ENCODE measurements at places on chromosomes 13 and 19.

GRCh38 chr13:44170731-44171130, 202.9 kb upstream of the SERP2 start:
- DNase-seq, result no peak

DNA sequence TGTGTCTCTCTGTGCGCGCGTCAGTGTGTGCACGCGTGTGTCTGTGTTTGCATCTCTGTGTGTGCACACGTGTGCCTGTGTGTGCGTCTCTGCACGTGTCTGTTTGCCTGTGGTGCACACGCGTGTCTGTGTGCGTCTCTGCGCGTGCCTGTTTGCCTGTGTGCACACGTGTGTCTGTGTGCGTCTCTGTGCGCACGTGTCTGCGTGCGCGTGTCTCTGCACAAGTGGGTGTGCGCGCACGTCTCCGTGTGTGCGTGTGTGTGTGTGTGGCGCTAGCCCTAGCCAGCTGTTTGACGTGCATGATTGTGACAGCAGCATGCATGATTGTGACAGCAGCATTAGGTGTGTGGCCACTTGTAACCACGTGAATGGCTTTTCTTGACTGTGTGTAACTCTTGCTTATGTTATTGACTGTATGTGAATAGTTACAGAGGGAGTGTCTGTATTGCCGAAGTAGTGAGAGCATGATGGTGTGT, 31.1 kb downstream of the ZNF146 start:
- DNase-seq, result no peak

DNA sequence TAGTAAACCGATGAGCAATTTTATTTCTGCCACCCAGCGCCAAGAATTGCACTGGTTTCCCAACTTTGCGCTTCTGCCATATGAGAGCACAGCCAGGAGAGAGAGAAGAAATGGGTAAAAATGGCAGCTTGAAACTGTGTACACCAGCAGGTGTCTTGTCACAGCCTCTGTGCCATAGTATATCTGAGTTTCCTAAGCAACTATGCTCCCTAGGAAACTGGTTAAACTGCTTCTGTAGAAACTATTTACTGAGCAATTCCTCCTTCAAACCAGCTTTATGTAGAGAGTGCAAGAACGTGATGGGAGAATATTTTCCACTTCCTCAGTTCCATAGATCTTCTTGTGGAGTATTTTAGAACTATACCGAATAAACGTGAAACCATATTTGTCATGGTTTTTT, 1361.3 kb downstream of the PCDH9 start:
- no peak for DNase-seq

DNA sequence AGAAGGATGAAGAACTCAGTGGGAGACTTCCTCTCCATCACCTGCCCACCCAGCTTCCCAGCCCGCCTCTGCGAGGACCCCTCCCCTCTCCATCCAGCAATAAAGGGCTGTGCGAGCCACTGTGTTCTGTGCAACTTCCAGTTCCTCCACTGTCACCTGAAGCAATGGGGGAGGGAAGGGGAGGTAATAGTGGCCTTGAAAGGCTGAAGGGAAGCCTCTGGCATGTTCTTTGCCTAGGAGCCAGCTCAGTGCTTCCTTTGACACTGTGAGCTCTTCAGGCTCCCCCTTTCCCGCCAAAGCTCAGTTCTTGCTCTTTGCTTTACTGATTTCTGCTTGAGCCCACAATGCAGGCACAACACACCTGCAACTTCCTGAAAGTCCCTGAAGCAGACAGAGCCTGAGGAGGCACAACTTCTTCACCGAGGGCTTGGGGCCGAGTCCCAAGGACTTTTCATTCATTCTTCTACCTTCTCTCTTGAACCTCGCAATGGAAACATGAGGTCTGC, 73.2 kb upstream of the DOCK9 start:
- no peak for DNase-seq

GRCh38 chr13:53104136-53104535, 75.5 kb downstream of the OLFM4 start:
- DNase-seq, result no peak

DNA sequence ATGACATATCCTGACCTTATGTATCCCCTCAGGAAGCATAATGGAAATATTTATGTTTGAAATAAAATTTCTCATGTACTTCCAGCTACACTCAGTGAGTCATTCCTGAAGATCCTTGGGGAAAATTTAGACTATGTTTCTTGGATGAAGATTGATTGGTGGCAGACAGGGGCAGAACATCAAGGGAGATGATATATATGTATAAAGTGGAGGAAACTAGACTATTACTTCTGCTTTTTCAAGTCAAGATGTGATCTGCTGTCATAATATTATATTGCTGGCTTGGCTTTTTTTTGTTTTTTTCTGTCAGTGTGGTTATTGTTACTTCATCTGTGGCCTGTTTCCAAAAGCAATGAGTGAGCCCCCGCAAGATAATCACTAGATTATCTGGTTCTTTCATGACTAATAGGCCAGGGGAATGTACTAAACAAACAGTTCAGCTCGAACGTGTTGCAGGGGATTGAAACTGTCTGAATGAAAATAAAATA, 87.2 kb upstream of the TNFSF11 start:
- DNase-seq, result no peak

GRCh38 chr13:43761616-43762315, 25.0 kb downstream of the ENOX1 start:
- no peak for DNase-seq

- no peak for DNase-seq
Measured at GRCh38 chr13:73738626-73739025, 395.6 kb downstream of the KLF12 start.

GRCh38 chr13:30797847-30798535, 62.6 kb downstream of the ALOX5AP start:
- no peak for DNase-seq

- no peak for DNase-seq
Measured at GRCh38 chr13:71606818-71607217, 260.2 kb downstream of the DACH1 start.

GRCh38 chr13:61358599-61358998, 57.0 kb downstream of the PCDH20 start:
- DNase-seq, result no peak

- DNase-seq, result no peak
Measured at GRCh38 chr13:28539625-28540286, 44.8 kb upstream of the FLT1 start.

GRCh38 chr13:60351855-60352615, 45.0 kb upstream of the TDRD3 start:
- no peak for DNase-seq

- DNase-seq, result no peak
Measured at GRCh38 chr13:97189928-97190327, 32.2 kb upstream of the MBNL2 start.

DNA sequence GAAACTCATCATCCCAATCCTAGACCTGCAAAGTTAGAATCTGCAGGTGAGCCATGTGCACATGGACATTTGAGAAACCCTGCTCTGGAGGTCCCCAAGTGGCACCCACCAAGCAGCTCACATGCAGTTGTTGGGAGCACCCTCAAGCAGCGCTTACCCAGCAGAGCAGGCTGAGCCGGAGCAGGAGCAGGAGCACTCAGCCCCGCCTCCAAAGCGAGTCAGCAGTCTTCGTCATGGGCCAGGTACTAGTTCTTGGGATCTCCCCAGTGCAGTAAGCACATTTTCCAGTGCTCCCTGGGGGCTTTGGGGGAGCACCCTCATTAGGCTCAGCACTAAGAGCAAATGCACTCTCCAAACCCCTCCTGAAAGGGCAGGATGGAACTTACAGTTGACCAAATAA, 572.7 kb downstream of the IRS2 start:
- DNase-seq, result no peak

DNA sequence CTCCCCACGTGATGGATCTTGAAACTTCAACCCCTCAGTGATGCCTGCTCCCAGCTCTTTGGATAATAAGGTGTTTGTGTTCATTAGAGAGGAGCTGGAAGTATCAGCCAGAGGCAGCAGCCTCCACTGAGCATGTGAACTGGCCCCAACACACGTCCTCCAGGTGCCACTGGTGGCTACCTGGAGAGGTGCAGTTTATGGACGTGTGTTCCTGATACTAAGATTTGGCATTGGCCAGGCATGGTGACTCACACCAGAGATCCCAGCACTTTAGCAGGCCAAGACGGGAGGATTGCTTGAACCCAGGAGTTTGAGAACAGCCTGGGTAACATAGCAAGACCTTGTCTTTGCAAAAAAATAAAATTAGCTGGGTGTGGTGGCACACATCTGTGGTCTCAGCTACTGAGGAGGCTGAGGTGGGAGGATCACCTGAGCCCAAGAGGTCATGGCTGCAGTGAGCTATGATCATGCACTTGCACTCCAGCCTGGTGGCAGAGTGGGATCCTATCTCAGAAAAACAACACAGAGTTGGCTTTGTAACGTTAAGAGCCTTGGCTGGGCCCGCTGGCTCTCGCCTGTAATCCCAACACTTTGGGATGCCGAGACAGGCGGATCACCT, 34.4 kb downstream of the SLC25A42 start:
- DNase-seq, result no peak

GRCh38 chr13:47017476-47017875, 120.6 kb upstream of the HTR2A start:
- DNase-seq, result no peak

- DNase-seq, result no peak
Measured at GRCh38 chr13:50527188-50527587, 316.3 kb downstream of the DLEU7 start.

Data from stimulated activated effector memory CD8-positive, alpha-beta T cell treated with anti-CD3 and anti-CD28 coated beads, Interleukin-12 subunit alpha, Interleukin-12 subunit beta, amount 100 ng/mL, for 72 hours (primary cell).